ENCODE measurements at places on chromosomes 5 and 9.

DNA sequence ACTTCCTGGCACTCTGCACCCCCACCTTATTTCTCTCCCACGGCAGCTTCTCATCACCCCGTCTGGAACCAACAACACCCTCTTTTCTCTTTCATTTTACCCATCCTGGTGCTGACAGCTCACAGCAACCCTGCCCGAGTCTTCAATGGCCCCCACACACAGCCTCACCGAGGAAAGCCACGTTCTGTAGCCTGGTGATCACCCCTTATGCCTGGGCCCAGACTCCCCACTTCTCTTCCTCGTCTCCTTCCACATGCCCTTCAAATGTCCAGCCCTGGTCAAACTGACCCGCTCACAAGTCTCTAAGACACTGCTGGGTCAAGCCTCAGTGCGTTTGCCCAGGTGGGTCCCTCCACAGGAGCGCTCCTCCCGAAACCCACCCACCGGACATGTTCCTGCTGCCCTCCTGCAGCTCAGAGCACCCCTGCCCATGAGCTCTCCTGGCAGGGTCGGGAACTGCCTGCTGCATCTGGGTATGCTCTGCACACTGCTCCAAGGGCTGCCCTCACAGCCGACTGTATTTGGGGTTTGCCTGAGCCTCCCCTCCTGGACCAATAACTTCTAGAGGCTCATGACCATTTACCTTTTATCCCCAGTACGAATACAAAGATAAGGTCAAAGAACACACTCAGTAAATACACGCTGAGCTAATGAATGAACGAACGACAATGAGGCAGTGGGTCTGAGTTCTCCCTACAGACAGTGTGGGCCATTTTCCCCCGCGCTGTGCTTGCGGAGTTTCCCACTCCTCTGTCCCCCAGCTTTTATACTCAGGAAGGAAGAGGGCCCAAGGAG lies 154.7 kb upstream of the PHYKPL start:
- DNase-seq: no peak

DNA sequence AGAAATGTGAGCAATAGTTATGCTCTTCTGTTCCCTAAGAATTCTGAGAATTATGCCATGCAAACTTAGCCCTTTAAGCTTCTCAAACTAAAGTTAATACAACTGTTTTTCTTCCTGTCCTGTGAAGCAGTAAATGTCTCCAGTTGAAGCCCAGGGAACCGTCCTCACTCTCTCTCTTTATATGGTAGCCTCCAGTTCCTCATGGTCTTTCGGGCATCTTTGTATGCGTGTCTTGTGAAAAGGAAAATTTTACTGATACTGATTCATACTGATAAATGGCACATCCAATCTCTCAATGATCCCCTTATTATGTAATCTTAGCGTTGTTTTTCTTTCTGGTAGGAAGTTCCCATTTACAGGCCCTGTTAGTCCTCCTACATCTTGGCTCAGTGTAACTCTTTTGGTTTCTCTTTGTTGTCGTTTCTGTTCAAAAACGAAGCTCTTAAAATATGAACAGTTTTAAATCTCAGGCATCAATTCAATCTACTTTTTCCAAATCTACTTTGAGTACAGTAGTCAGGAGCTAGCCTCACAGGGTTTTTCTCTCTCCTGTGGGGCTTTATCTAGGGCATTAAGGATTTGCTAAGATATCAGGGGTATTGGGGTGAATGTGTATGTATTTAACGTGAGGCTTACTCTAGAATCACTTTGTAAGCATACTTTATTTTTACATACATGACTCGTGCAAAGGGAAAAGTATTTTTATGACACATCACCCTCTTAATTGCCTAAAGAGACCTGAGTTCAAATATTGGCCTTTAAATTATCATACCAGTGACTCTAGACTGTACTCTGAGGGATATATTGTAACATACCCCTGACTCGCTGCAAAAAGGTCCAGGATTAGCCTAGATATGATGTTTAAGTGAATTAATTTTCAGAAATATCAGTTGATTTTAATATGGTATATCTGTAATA lies 258.0 kb downstream of the NR3C1 start:
- no peak for DNase-seq

- no peak for DNase-seq
These were observed 30.7 kb upstream of the TGFBR1 start for GRCh38 chr9:99073985-99074901.

GRCh38 chr9:699396-699795 lies 142.1 kb upstream of the DMRT1 start:
- no peak for DNase-seq

DNA sequence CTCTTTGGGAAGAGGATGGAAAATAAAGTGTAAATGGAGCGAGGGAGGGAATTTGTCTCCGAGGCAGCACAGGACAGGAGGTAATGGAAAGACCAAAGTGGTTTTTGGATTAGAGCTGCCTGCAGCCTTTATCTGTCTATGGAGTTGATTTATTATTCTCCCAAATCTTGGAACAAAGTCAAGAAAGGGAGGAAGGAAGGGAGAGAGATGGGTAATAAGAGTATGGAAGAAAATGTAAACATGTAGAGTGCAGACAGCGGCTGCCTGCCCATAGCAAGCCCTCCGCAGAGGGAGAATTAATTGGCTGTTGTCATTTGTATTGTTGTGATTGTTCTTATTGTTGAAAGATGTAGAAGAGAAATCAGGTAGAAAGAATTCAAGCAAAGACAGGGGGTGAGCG lies 15.7 kb downstream of the KCNIP1 start:
- DNase-seq: no peak

DNA sequence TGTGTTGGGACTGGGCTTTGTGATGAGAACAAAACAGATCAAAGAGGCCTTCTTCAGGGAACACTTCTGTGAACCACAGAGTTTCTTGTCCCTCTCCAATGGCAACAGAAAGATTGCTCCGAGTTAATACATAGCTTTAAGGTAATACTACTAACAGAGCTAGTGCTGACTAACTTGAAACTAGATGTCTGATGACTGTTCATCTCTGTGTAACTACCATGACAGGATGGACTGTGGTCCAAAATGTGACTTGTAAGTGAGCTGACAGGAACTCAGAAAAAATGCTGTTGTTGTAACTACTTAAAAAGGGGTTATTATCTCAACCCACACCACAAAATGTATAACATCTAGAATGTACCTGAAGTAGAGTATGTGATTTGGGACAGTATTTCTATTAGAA lies 630.2 kb upstream of the DMAC1 start:
- DNase-seq: no peak

DNA sequence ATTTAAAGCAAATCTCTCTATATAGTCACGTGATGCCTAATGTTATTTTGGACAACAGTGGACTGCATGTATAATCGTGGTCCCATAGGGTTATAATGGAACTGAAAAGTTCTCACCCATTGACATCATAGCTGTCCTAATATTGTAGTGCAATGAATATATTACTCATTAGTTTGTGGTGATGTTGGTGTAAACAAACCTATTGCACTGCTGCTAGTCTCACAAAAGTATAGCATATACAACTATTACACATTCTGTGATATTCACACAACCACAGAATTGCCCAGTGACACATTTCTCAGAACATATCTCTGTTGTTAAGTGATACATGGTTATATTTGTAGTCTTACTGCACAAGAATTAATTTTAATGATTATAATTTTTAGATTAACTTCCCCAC lies 37.7 kb downstream of the IPO11 start:
- no peak for DNase-seq

GRCh38 chr9:116877072-116877471 lies 190.0 kb downstream of the TRIM32 start:
- DNase-seq: no peak

DNA sequence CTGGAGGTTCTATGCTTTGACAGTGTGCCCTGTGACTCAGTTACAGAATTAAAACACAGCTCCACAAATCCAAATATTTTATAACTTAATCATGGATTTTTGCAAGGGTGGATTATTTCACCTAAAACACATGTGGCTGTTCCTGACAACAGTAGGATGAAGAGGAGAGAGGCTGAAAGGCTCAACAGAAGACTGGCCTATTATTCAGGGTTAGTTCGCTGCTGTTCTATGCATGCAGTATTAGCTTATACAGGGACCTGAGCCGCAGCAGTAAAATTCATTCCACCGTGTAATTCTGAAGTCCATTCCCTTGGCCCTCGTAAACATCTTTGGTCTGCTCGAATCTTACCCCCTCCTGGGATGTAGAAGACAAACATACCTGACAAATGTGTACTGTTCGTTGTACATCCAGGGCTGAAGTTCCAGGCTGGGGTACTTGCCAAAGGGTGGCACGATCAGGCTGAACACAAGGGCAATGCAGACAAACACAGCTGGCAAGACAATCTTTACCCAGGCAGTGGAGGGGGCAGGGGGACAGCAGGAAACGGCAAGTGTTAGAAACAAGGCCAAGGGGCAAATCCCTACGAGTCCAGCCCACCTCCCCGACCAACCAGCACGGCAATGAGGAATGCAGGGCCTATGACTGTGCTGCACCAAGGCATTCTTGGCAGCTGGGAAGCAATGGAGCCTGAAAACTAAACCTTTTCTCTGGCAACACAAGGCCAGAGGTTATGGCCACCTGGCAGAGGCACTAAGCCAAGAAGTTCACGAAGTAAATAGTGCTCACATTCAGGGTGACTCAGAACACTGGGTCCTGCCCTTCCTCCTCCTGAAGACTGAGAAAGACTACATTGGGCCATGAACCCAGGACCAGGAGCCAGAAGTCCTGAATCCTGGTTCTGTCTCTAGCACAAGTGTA lies 46.8 kb downstream of the NIPSNAP3B start:
- DNase-seq: peak; percentile 27

GRCh38 chr5:163861670-163862069 lies 356.3 kb downstream of the MAT2B start:
- no peak for DNase-seq

DNA sequence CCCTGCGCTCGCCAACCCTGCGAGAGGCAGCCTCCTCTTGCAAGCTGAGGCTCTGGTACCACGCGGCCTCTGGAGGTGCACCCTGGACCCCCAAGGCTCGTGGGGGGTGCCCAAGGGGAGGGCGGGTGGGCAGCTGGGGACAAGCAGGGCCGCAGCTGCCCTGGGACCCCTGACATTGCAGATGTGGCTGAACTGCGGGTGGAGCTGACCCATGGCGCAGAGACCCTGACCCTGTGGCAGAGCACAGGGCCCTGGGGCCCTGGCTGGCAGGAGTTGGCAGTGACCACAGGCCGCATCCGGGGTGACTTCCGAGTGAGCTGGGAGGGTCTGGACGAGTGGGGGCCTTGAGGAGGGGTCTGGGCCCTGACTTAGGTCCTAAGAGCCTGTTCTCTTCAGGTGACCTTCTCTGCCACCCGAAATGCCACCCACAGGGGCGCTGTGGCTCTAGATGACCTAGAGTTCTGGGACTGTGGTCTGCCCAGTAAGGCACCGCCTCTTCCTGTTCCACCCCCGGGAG lies 1.5 kb downstream of the MAMDC4 start:
- no peak for DNase-seq

All from AG20443 (cell line).